ENCODE measurements at places on chromosomes 7 and 10.
A peak's percentile ranks its signal among the peaks of the same experiment; 100 is the strongest.

GRCh38 chr7:132907380-132907940 lies 174.4 kb downstream of the CHCHD3 start:
- no peak for DNase-seq

DNA sequence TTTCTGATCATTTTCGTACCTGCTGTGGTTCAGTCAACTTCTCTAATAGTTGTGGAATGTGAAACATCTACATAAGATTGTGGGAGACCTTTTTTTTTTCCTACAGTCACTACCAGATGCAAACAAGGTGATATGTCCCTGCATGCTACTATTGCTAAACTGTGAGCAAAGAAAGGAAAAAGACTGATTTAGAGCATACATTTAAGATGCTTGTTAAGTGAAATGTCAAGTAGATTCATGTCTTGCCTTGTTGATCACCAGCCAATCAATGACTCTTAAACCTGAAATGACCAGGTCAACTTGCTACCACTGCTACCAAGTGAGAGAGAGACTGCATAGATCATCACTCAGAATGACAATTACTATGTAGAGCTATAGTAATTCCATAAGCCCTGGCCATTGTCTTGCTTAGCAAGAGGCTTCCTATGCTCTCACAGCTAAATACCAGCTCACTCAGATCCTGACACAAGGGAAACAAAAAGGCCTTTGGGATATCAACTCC lies 84.3 kb upstream of the SKAP2 start:
- no peak for DNase-seq

DNA sequence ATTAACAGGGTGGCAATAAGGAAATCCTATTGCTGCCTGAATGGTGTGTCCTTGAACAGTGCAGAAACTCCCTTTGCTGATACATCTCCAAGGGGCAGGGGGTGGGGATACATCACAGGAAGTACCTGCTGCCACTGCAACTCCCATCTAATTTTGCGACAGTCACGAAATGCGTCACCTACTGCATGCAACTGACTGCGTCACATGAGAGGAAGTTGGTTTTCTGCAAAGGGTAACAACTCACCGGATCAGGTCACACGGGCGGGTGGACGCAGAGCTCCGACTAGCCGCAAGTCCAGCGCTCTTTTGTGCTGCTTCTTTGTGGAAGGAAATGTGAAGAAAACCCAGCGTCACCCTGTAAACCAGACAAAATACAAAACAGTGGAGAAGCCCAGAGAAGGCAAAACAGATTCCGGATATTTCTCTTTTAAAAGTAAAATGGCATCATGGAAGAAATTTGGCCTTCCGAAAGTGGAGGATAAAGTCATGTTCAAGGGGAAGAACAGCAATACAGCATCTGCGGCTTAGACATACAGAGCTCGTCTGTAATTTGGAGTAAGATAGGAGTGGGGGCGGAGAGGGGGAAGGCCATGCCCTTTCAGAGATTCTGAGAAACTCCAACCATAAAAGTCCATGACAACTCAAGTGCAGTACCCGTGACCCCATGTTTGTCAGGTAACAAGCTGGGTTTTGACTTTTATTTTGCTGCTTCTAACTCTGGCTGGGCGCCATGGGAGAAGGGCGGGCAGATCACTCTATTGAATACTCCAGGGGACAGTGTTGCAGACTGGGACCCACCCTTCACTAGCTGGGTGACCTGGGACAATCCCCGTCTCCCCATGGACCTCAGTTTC lies 32.3 kb upstream of the PLEKHS1 start:
- no peak for DNase-seq

GRCh38 chr10:128626397-128627000 lies 500.3 kb upstream of the MKI67 start:
- no peak for DNase-seq

GRCh38 chr10:5840314-5841307 lies 27.4 kb upstream of the GDI2 start:
- no peak for DNase-seq

DNA sequence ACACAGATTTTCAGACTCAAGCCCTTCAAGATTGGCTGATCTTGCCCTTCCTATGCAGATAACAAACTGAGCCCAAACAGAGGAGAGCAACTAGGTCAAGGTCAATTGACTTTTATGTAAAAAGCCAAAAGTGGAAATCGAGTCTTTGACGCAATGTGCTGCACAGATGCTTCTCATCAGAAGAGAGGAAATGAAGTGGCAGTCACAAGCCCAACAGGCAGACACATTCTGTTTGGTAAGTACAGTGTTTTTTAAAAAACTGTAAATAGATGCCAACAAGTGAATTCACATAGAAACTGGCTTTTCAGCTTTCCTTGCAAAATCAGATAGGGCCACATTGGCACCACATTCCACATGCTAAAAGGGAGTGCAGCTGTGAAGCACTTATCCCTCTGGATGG lies 606.6 kb downstream of the KCNMA1 start:
- DNase-seq: no peak

DNA sequence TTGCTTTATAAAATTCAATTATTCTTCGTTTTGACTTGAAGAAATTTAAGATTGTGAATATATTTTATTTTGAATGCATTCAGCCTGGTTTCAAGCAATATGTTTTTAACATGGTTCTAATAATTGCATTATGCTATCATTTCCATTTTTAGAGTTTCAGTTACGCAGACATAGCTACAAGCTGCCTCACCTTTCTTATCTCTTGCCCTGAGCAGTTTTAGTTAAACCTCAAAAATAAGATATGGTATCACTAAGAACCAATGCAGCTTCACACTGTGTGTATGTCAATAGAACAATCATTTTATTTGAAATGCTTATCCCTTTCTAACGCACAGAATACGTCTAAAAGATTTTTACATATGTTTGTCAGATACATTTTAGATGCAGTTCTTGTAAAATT lies 632.6 kb upstream of the KCND2 start:
- DNase-seq: no peak

DNA sequence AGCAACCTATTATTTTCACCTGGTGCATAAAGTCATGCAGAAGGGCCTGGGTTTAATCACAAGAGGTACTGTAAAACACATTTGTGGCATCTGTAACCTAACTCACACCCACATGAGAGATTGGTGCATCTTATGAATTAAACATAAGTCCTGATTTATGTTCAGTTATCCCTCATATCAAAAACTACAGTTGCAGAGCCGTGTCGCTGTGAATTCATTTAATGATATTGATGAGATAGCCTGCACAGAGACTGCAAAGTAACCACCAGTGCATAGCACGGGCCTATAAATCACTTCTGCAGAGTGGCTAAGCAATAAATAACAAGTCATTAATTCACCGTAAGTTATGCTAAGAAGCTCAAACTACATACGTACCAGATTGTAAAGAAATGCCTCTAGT lies 178.2 kb downstream of the RELN start:
- DNase-seq: no peak

DNA sequence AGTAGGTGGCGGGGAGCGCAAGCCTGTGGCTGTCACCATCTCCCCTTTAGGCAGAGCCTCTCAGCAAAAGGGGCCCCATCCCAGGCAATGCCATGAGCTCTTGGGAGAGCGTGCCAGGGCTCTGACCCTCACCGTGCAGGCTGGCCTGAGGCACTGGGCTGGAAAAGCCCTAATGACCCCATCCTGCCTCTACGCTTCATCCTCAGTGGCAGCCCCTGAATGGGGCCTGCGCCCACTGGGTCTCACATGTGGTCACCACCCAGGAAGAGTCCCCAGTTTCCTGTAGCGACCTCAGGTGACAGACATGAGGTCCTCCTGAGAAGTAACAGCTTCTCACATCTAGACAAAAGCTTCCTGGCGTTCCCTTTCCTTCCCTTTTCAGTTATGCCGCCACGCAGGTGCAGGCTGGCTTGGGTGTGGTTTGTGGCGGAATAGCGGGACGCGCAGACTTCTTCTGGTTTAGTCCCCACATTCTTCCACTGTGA lies 59.2 kb downstream of the CLEC2L start:
- no peak for DNase-seq

DNA sequence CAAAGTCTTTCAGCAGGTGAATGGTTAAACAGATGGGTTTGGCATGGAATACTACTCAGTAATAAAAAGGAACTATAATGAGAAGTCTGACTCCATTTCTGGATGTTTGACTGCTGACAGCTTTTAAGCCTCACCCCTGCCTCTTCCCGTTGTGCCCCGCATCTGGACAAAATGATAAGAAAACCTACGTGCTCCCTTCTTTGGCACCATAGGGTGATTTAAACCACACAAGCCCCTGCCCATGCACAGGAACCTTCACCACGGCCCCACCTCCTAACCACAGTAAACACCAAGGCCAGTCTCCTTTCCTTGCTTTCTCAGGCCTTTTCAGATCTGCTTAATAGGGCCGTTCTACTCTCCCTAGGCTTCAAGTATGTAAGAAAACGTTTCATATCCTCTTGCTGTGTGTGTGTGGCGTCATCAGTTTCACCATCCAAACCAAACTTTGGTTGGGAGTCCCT lies 47.1 kb upstream of the UBN2 start:
- no peak for DNase-seq

DNA sequence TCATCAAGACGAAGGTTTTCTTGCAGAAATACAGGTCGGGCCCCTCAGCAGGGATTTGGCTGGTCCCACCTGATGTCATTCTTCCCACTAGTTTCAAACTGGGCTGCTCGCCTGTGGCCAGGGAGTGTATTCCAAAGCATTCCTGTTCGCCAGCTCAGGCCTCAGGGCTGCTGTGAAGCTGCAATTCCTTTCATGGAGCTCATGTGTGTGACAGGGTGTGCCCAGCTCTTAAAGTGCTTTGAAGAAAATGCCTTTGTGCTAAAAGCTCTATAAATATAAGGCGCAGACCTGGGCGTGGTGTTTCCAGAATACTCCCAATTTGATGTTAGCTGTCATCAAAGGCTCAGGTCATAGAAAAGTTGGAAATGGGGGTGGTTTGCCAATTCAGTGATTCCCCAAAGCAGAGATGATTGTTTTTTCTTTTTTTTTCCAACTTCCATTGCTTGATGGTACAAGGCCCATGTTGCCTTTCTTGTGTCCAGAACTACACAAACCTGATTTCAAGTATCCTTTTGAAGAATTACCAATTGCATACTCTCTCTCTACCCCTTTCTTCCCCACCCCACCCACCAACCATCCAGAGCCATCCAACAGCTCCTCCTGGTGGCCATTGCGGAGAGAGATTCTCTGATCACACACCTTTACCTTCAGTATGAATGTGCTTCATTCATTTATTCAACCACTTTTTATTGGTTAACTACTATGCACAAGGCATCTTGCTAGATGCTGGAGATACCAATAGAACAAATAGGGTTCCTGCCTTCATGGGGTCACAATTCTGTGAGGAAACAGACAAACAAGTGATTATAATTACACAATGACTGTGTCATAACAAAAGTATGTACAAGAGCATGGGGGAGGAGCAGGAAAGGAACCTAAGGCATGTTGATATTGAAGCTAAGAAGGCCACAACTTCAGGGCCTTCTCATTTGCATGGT lies 297.3 kb upstream of the LYZL1 start:
- DNase-seq: peak; percentile 90

DNA sequence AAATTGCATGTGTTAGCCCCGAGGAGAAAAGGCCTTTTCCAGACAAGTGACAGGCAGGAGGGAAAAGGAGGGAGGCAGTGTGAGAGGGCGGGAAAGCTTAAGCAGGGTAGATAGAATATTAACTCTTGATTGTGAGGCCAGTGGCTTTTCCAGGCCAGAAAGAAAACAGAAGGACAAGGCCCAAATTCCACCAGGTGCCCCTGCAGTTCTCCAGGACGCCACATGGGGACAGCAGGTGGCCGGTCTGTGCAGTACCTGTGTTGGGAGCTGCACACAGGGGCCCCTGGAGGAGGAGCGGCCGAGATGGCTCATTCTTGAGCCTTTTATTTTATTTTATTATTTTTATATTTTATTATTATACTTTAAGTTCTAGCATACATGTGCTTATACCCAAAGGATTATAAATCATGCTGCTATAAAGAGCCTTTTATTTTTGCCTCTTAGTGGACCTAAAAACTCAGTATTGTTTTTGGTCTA lies 141.3 kb upstream of the KLF14 start:
- peak; percentile 59 for DNase-seq

- DNase-seq: peak; percentile 77
Measured at GRCh38 chr7:12110425-12110824, 100.7 kb upstream of the TMEM106B start.

Measured in LoVo (cell line).